ENCODE measurements at places on chromosomes 16 and 17. TPM values are rescaled to one million over a fixed set of nuclear protein-coding genes. Genes with fewer than 3 reads are reported as not detected.

- no peaks in the 10 kb centered on the region for H3K4me1 ChIP-seq
- no peak overlapping the region for H3K4me3 ChIP-seq
- DNase-seq = no peak
Measured at GRCh38 chr17:20273741-20274500, 193.4 kb downstream of the LGALS9B start.

DNA sequence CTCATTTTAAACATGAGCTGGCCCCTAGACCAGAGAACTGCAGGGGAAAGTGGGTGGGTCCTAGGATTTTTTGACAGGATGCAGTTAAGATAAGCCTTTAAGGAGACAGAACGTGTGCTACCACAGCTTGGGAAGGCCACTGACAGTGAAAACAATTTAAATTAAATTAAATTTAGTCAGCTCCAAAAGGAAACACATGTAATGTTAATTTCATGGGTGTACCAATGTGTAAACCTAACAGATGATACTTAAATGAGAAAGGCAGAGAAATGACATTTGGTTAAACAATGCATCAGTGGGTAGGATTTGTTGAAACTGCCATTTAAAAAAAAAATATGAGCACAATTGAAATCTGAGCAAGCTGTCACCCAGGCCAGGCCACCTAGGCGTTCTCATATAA is 250.8 kb downstream of the XYLT1 start:
- no peak overlapping the region for H3K27ac ChIP-seq
- DNase-seq = no peak

DNA sequence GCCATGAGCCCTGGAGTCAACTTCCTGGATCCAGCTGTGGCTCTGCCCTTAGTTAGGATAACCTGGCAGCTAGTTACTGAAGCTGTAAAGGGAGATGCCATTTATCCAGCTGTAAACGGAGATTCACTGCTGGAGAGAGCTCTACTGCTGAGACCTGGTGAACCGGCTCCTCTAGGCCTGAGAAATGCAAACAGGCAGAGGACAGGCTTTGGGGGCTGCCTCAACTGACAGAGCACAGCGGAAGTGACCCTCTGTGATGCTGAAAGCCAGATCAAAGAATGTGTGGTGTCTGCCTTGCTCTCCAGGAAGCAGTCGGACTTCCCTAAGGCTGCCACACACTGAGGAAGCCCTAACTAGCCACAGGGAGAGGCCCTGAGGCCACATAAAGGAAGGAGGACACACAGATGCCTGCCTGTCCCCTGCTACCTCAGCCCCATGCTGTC is 21.9 kb upstream of the GPRC5C start:
- H3K36me3 ChIP-seq = no peaks in the 10 kb centered on the region
- DNase-seq = no peak
- H3K4me1 ChIP-seq = no peaks in the 10 kb centered on the region

- no peak overlapping the region for H3K4me3 ChIP-seq
- no peak overlapping the region for H3K27ac ChIP-seq
- H3K4me1 ChIP-seq = no peaks in the 10 kb centered on the region
- DNase-seq = peak; percentile 15
- no peaks in the 10 kb centered on the region for H3K27me3 ChIP-seq
- H3K36me3 ChIP-seq = peaks cover 10% of the 10 kb centered on the region
Measured at GRCh38 chr17:82820278-82821251, 19.3 kb downstream of the ZNF750 start.

- H3K4me1 ChIP-seq = peaks cover 10% of the 10 kb centered on the region
- H3K27ac ChIP-seq = peak overlapping the region; percentile 80
- peak overlapping the region; percentile 66 for H3K4me3 ChIP-seq
- peaks cover 58% of the 10 kb centered on the region for H3K36me3 ChIP-seq
- DNase-seq = peak; percentile 87
Measured at GRCh38 chr17:1347589-1348323, 52.3 kb downstream of the YWHAE start.

GRCh38 chr17:14098246-14098645 is 28.9 kb downstream of the COX10 start:
- H3K4me1 ChIP-seq = 0 out of 2 replicates have a peak, but pooled peaks cover under 1% of the 10 kb centered on the region
- DNase-seq = no peak
- 0 out of 2 replicates have a peak, but pooled peaks cover 3% of the 10 kb centered on the region for H3K36me3 ChIP-seq
- H3K4me3 ChIP-seq = no peak overlapping the region
- H3K27ac ChIP-seq = no peak overlapping the region

- no peak overlapping the region for H3K4me3 ChIP-seq
- no peak overlapping the region for H3K27ac ChIP-seq
- no peaks in the 10 kb centered on the region for H3K4me1 ChIP-seq
- H3K36me3 ChIP-seq = no peaks in the 10 kb centered on the region
- no peak for DNase-seq
Measured at GRCh38 chr16:25751230-25751835, 59.6 kb downstream of the HS3ST4 start.

The ABCC11 gene
- polyA plus RNA-seq = 0.29 TPM

The NLGN2 gene
- polyA plus RNA-seq = 3.3 TPM

The COQ9 gene
- polyA plus RNA-seq = 41.8 TPM

The MAP3K14 gene
- polyA plus RNA-seq = 2.7 TPM

The TVP23A gene
- polyA plus RNA-seq = 0.06 TPM

The GPR179 gene
- not detected for polyA plus RNA-seq

The KRTAP1-3 gene
- polyA plus RNA-seq = not detected

The PHKB gene
- 32.7 TPM for polyA plus RNA-seq

The MYH8 gene
- polyA plus RNA-seq = not detected

The TEKT5 gene
- polyA plus RNA-seq = not detected
